ENCODE measurements at places on chromosomes 3 and 15. TPM values are rescaled to one million over a fixed set of nuclear protein-coding genes. Genes with fewer than 3 reads are reported as not detected.

The FEZF2 gene
- total RNA-seq, result not detected

The RASGRP1 gene
- total RNA-seq, result 148 TPM

The PTX3 gene
- total RNA-seq, result not detected

The DPPA4 gene
- 2.0 TPM for total RNA-seq

The SEMA3F gene
- not detected for total RNA-seq

GRCh38 chr3:130468311-130468710 is 48.7 kb upstream of the COL6A6 start:
- no peak for DNase-seq

DNA sequence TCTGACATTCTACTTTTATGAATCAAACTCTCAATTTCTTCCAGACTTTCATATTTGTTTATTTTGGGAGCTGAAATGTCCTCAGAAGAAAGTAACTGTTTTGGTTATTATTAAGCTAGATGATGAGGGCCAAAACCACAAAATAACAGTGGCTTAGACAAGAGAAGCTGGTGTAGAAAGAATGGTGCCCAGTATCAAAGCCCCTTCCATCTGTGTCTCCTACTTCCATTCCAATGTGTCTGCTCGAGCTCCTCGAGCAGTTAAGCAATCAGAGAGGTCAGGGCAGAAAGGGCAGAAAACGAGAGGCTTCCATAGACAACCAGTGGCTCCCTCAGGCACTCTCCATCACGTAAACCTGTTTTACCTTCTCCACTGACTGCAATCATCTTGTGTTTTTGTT is 59.7 kb upstream of the MAGI1 start:
- DNase-seq, result no peak

DNA sequence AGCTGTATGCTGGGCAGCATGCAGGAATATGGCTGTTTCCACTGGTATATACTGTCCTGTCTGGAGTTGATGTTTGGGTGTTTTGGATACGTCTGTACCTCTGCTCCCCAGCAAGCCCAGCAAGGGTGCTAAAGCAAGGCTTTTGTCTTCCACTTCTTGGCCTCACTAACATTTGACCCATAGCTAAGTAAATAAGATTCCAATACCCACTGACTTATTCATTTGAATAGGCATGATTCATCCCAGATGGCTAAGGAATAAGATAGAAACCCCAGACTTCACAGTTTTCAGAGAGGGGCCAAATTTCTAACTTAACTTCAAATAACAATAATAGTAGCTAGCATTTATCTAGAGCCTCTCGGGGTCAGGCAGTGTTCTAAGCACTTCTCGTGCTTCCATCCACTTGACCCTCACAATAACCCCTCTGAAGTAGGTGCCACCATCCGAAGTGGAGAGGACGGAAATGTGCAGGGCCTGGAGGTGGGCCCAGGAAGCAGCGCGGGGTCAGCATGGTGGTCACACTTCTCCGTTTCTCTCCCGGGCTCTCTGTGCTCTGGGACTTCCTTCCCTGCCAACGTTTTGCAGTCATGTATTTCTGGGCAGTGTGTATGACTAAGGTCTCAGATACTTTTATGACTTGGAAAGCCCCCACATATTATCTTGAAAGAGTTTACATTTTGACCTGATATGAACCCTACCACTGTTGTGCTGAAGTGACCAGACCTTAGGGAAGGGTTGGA is 39.3 kb downstream of the LRRK1 start:
- no peak for DNase-seq

DNA sequence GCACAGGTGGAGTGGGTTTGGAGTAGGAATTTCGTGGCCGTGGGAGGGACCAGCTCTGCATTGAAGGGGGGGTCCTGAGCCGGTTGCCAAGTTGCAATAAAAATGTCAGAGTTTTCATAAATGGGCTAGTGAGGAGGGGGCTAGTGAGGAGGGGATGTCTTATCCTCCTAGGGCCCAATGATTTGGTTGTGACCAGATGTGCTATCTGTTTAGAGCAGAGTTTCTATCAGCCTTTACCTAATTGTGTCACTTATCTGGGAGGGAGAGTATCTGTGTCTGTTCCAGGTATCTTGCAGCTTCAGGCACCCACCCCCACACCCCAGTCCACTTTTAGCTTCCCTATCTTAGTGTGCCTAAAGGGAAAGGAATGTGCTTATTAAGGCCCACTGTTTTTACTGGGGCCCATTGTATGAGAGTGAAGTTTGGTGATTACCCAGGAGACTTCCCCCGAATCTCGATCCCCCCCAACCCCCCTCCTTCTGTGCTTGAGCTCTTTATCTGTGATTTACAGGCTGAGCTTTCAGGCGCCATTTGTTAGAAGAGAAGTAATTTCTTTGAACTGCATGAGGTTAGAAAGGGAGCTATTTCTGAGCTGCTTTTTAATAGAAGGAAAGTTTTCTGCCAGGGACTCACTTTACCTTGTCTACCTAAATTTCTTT is 42.6 kb downstream of the PPCDC start:
- no peak for DNase-seq

DNA sequence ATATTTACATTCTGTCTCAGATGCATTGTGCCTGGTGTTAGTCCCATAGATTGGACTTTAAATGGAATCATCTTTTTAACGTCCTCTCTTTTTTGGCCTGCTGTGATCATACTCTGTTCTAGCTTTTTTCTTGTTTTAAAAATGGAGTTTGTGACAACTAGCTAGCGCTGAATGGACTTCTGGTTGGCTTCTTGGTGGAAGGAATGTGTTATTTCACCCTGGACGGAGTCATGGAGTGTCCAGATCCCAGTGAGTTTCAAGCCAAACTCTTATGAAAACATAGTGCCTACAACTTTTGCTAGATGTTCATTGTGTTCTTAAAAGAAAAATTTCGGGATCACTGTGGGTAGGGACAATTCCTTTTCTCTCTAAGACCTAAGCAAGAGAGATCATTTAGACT is 192.6 kb downstream of the TCF12 start:
- no peak for DNase-seq

DNA sequence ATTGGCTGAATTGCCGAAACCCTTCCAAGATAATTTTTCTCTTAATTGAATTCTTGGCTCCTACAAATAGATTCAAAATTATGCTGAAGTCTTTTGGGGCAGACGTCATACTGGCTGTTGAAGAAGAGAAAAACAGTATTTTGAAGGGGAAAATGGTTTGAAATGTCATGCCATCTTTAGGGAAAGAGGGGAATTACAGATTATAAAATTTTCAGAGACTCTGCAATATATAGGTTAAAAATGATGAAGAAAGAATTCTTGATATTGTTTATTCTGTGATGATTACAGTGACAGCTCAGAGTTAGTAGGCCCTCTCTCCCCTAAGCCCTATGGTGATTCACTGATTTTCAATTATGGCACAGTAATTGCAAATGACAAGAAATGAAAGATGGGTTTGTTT is 86.1 kb downstream of the CGNL1 start:
- no peak for DNase-seq

- DNase-seq, result no peak
Observed at GRCh38 chr3:52763466-52763865, 7.3 kb downstream of the NEK4 start.

DNA sequence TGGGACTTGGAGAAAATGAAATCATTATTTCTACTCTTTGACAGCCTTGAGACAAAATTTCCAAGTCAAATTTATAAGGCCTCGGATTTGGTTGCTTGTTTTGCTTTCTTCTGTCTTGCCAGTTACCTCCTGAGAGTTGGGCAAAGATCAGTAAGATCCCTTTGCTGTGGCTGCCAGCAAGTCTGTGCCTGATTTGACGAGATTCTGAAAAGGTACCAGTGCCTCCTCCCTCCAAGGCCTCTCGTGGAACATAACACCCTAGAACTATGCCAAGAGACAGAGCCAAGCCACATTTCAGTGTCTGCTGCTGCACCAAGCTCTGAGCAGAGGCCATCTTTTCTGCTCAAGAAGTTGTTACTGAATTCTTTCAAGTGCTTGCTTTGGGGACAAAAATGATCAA is 61.0 kb downstream of the GTPBP8 start:
- no peak for DNase-seq

DNA sequence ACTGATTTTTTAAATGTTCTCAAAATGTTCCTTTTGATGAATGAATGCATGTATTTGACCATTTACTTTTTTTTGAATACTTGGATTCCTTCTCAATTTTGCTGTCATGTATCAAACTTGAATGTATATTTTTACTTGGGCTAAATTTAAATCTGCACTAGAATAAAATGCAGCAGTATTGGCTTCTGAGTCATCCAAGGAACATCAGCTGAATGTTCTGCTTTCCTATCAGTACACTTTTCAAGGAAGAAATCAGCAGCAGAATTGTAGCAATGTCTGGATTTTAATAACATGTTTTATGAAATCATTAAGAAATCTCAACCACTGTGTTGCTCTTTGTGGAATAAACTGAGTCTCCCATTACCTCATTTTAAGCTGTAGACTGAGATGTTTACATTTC is 57.0 kb upstream of the COL6A6 start:
- DNase-seq, result no peak

DNA sequence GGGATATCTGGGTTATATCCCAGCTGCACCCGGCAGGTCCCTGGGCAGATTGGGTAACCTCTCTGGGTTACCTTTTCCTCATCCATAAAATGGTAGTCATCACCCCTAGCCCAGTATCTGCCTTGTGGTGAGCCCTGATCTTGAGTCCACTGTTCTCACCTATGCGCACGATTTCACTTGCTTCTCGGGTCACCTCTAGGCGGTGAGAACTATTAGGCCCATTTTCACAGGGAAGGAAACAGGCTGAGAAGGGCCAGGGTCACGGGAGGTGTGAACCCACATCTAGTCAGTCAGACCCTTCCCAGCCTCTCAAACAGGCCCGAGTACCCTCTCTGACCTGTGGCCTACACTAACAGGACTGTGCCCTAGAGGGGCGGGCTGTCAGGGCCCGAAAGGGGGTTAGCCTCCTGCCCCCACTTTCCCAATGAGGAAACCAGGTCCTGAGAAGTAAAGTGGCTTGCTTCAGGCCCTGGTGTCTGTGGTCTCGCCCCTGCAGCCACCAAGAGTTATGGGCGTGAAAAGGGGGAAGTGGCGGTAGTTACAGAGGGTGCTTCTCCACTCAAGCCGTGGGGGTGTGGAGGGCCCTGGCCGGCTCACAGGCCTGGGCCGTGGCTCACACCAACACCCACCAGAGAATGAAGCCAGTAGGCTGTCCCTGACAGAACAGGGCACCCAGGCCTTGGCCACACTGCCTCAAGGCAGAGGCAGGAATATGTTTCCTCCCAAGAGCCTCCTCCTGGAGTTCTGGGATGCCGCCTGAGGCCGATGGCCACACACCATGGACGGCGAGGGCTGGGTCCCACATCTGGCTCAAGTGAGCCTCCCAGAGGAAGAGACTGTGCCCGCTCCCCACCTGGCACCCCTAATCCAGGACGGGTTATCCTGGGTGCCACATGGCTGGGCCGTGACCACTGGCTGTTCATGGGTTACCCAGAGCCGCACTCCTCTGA is 19.5 kb downstream of the PSTPIP1 start:
- peak; percentile 44 for DNase-seq

DNA sequence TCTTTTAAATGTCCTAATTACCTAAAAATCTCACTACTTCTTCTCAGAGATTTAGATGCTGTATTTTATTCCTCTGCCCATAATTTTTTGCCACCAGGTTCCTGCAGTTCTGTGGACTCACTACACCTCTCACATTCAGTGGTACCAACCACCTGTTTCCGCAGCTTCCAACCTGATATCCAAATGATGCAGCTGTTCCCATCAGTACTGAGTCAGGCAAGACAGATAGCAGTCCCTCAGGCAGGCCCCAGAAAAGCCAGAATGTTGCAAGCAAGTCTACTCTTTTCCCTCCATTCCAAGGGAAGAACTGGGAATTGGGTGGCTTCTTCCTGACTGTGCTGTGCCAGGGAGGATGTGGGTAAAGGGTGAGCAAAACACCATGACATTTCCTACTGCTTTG is 39.0 kb downstream of the MNS1 start:
- no peak for DNase-seq

GRCh38 chr15:57554063-57554811 is 37.5 kb upstream of the MYZAP start:
- no peak for DNase-seq

DNA sequence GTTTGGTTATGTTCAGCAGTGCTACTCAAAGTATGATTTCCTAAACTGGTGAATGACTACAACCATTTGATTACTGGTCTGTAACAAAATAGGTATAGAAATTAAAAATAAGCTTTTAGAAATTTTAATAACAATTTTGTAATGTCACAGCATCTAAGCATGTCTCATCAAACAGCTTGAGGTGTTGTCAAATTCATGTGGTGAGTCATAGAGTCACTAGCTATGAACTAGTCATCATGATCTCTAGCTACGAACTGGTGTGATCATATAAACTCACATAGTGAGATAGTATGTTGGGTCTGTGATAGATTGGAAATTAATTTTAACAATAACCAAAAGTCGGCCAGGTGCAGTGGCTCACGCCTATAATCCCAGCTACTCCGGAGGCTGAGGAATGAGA is 213.9 kb upstream of the RBMS3 start:
- no peak for DNase-seq

DNA sequence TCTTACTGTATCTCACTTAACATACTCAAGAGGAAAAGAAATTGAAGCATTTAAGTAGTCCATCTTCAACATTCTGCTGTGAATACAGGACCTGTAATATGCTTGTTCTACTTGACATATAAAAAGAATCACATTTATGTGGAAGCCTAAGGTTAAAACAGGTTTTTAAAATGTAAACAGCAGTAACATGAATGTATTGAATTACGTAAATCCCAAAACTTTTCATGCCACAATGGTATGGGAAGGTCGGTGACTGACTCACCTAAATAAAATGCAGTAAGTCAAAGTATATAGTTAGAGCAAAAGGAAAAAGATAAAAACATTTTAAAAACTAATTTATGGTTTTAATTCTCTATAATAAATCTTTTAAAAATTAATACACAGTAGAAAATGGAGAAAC is 115.7 kb upstream of the TJP1 start:
- DNase-seq, result no peak

GRCh38 chr3:126745760-126746394 is 41.8 kb downstream of the CHCHD6 start:
- DNase-seq, result no peak

DNA sequence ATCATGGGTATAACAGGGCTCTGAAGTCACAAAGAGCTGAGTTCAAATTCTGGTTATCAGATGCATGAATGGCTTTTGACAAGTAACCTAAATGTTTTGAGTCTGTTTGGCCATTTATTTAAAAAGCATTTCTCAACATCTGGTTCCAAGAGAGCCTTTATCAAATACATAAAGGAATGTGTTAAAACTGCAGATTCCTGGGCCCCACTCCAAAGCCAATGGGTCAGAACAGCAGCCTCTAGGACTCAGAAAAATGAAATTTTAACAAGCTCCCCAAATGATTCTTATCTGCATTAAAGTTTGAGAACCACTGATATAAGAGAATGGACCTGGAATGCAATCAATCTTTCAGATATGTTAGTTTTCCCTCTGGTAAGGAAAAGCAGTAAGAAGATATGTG is 3.4 kb downstream of the B4GALT4 start:
- no peak for DNase-seq

- no peak for DNase-seq
Observed at GRCh38 chr3:133124511-133124910, 86.3 kb downstream of the TMEM108 start.

DNA sequence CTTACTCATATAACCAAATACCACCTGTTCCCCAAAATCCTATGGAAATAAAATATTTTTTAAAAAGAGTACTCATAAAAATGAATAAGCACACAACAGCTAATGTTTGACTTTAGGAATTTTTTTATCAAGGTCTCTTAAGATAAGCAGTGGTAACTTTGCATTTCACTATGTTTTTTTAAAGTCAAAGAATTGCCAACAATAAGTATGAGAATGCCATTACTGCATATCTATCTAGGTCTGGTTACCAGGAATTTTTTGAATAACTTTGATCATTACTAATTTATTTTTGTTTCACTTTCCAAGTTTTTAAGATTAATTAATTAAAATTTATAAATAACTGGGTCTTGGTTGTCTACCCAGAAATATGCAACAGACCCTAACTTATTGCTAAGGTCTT is 41.5 kb downstream of the PLSCR4 start:
- no peak for DNase-seq
